ENCODE measurements at places on chromosomes 6 and 20.

DNA sequence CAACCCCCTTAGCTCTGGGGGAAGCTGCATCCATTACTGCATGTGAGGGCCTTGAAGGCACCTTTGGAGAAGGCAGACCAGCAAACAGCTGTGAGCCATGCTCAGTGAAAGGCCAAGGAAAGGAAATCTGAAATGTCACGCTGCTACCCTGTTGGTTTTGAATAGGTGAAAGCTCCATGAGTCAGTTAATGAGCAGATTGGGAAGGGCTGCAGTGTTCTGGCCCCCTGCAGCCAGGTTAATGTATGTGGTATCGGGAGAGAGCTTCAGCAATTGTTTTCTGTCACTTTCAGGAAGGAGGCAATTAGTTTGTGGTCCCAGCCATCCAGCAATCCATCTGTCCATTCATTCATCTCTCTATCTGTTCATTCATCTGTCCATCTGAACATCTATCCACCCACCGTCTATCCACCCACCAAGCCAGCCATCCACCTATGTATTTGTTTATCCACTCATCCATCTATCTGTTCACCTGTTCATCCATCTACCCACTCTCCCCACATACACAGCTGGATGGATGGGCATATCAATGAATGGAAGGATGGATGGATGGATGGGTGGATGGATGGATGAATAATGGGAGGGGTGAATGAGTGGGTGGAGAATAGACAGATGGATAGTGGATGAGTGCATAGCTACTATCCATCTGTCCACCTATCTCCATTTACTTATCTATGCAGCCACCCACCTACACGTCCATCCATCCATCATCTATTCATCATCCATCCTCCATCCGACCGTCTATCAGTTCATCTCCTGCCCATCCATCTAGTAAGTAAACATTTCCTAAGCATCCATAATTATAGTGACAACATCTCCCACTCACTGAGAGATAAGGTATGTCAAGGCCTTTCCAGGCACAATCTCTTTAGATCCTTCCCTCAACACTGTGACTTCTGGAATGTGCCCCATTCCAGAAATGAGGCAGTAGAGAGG, 16.0 kb downstream of the PCK1 start:
- no peak for DNase-seq

DNA sequence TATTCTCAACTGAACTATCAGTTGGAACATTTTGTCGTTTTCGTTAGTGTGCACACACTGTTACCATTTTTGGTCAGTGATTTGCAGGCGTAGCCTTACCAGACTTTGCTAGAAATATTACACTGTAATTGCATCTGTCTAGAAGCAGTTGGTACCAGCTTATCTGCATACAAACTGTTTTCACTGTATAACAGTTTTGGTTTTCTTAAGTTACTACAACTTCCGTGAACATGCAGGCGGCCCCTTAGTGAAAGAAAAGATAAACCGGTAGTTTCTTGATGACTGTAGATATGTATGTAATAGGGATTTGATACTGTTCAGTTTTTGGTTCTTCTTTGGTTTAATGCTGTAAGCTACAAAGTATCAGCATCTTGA, 1.3 kb downstream of the DSTN start:
- DNase-seq: no peak

GRCh38 chr20:23629017-23629541, 8.7 kb downstream of the CST3 start:
- DNase-seq: no peak

- no peak for DNase-seq
Observed at GRCh38 chr20:33172781-33173180, 4.8 kb downstream of the BPIFA2 start.

DNA sequence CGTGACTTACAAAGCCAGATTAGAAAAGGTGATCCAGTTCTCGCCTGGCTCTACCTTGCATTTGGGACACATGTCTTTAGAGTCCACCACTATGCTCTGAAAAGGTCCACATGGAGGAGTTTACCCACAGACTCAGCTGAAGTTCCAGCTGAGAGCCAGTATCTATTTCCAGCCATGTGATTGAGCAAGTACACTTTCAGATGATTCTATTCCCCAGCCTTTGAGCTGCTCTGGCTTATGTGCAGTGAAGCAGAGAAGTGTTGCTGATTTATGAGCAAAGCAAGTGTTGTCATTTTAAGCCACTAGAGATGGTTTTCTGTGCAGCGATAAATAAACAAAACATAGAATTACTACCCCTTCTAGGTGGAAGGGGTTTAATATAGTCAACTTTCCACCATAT, 520.8 kb upstream of the RNF217 start:
- DNase-seq: no peak

DNA sequence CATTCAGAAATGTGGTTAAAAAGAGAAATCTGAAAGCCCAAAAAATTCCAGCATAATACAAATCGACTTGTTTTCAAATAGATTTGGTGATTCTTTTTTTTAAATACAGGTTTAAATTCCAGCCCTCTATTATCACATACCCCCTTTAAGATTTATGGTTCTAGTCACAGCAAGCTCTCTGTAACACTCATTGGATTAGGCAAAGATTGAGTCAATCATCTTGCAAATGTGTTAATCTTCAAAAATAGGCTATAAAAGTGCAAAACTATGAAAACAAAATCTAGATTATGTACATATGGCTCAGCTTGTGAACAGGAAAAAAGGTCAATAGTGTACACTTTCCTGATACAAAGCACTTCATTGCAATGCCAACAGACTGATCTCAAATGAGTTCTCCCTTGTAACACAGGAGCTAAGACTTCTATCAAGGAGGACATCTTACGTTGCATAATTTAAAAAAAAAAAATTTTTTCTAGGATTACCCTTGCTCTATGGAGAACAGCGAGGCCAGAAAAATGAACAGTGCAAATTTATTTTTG, 26.2 kb downstream of the ZNF217 start:
- no peak for DNase-seq

GRCh38 chr20:39986173-39986904, 702.7 kb downstream of the MAFB start:
- no peak for DNase-seq

DNA sequence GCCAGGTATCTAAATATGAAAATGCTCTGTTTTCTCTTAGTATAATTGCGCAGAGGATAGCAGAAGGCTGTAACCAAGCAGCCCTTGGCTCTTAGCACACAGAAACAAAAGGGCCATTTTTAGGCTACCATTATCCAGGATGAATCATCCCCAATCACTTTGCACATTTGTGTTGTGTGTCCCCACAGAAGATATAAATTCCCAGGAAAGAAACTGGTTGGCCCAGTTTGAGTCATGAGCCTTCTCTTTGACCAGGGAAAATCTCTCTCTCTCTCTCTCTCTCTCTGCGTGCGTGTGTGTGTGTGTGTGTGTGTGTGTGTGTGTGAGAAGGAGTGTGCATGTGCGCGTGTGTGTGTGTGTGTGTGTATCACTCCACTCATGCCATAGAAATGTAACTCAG, 178.5 kb downstream of the FRK start:
- DNase-seq: no peak

- no peak for DNase-seq
Observed at GRCh38 chr6:51930602-51931001, 156.8 kb downstream of the PKHD1 start.

GRCh38 chr6:133241901-133242636, 912 bp downstream of the EYA4 start:
- DNase-seq: no peak

GRCh38 chr20:50792708-50793574, 1.9 kb upstream of the BCAS4 start:
- no peak for DNase-seq

- no peak for DNase-seq
Observed at GRCh38 chr6:118467181-118467580, 80.9 kb upstream of the PLN start.

- DNase-seq: no peak
Observed at GRCh38 chr20:25044660-25045342, 13.1 kb downstream of the ACSS1 start.
